ENCODE measurements at places on chromosomes 5 and 9.

DNA sequence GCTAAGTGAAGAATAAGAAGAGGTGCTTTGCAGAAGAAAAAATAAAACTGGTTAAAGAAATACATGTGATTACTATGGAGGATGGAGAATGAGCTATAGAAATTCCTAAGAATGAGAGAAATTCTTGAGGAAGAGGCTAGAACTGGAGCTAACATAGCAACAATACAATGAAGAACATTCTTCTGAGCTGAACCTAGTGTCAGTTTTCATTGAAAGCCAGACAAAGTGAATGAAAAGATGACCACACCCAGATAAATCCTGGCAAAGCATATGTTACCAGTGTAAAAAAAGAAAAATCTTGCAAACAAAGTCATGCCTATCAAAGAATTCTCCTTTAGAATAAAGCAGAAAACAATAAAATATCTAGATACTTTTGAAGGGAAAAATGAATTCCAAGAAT, 39.6 kb downstream of the SGCD start:
- no peak for DNase-seq

DNA sequence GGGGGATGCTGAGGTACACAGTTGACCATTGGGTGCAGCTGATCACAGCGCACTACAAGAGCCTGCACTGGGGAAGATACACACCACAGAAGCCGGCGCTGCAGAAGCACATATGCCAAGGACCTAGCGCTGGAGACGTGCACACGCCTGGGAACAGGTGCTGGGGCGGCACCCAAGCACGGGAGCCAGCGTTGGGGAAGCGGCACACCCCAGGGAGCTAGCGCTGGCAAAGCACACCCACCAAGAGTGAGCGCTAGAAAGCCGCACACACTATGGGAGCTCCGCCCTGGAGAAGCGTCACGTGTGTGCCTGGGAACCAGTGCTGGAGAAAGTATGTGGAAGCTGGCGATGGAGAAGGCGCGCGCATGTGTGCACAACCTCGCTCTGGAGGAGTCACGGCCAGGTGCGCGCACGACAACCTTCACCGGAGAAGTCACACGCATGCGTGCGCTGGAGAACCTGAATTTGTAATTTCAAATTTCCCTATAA, 4.5 kb downstream of the FANCC start:
- DNase-seq, result peak; percentile 92

GRCh38 chr9:73179589-73179988, 27.9 kb downstream of the ANXA1 start:
- DNase-seq, result no peak

DNA sequence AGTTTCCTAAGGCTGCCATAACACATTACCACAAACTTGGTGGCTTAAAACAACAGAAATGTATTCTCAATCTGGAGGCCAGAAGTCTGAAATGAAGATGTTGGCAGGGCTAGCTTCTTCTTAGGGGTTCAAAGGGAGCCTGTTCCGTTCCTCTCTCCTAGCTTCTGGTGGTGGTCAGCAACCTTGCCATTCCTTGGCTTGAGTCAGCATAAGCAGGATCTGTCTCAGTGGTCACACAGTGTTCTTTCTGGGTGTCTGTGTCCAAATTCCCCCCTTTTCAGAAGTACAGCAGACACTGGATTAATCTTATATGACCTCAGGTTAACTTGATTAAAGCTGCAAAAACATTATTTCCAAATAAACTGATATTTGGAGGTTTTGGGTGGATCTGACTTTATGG, 2.1 kb upstream of the OSMR start:
- no peak for DNase-seq

GRCh38 chr5:138303372-138303771, 28.2 kb downstream of the CDC25C start:
- no peak for DNase-seq

DNA sequence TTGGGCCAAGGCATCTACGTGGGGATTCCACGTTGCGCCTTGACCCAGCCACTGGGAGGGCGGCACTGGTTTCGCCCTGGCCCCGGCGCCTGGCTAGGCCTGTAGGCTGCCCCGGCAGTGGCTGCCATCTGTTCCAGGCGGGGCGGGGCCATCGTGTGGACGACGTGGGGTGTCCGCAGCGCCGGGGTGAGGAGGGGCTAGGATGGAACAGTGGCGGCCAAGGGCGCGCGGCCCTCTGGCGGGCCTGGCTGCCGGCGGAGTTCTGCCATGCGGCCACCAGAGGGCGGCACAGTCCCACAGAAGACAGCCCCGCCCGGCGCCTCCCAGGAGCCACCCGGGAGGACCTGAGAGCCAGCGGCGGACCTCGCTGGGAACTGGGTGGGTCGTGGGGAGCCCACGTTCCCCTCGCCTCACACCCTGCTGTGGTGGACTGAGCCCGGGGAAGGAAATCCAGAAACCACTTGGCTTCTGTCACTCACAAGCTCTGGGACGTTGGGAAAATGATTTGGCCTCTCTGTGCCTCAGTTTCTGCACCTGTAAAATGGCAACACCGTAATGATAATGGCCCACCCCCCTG, 22.6 kb upstream of the RAPGEF1 start:
- peak; percentile 91 for DNase-seq

DNA sequence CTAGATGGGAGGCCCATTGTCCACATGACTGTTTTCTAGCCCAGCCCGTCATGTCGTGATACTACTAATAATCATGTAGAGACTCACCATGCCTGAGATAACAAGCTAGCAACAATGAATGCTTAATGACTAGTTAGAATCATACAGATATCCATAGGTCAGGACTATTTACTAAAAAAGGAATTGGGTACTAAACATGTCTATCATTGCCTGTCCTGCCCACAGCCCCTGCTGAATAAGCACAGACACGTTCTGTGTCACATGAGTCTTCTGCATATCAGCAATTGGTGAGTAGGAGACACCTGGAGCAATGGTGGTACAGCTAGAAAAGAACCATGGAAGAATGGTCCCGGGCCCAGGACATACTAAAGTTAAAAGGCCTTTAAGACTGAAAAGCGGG, 18.0 kb downstream of the FRRS1L start:
- DNase-seq, result no peak

GRCh38 chr9:134855231-134855899, 25.2 kb upstream of the FCN2 start:
- DNase-seq, result no peak

GRCh38 chr5:56479696-56480077, 246.6 kb upstream of the ANKRD55 start:
- no peak for DNase-seq

- no peak for DNase-seq
Observed at GRCh38 chr5:362189-362588, 40.7 kb downstream of the AHRR start.

DNA sequence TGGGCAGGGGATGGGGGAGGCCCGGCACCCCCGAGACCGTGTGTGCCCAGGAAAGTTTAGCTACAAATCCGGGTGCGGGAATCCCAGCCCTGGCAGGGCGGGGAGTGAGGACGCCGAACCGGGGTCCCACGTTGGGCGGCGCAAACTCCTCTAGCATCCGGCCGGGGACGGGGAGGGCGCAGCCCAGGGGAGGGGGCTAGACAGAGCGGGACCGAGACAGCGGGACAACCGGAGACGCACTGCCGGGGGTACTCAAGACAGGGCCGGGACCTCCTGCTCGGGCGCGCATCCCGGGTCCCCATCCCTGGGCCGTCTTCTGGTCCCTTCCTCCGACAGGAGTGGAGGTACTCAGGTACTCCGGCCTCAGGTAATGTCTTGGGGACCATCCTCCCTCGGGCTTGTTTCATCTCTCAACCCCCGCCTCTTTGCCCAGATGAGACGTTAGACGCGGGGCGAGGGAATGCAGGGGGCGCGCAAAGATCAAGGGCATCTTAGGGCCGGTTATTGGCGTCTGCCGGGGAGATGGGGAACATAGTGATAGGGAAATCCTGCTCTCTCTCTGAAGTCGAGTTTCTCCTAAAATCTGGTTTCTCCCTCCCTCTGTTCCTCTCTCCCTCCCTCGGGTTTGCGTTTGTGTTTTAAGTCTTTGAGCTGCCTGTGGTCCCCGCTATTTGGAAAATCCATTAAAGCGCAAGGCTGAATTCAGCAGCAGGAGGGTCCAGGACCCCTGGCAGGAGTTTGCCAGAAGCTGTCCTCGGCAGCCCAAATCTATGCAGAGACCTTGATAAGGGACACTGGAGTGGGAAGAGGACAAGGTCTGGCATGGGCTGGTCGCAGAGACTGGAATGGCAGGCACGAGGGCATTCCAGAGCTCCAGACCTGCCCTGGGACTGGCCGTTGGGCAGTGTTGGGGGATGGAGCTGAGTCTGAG, 815 bp downstream of the PDZD2 start:
- peak; percentile 64 for DNase-seq

- no peak for DNase-seq
Observed at GRCh38 chr5:72497823-72498222, 9.4 kb downstream of the ZNF366 start.

DNA sequence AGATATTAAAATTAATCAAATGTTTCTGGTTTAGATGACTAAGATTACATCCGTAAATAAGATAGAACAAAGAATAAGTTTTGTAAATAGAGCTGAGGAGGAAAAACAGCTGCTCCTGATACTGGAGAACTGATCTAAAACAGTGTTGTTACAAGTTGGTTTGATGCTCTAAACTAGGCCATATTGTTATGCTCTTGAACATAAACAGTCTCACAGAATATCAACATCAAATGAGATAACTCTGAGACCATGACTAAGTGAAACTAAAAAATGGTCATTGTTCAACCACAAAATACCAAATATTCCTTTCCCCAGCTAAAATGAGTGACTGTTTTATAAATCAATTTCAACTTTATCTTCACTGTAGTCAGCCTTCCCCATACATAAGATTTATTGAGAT, 16.5 kb upstream of the SRFBP1 start:
- no peak for DNase-seq

DNA sequence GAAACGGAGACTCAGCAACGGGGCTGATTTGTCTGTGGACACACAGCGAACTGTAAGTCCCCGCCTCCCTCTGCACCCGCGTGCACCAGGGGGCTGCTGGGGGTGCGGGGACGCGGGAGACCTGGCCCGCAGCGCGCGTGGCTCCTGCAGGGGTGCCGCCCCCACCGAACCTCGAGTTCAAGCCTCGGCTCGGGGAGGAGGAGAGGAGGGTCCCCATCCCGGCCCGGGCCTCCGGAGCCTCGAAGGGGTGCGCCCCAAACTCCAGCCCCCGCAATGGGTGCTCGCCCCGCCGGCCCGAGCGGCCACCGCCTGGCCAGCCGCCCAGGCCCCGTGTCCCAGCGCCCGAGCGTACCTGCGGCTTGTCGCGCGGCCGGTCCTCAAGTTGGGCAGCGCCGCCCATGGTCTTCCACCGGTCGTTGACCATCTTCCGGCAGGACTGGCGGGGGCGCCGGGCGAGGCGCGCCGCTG, 829 bp downstream of the FIBCD1 start:
- DNase-seq, result no peak

DNA sequence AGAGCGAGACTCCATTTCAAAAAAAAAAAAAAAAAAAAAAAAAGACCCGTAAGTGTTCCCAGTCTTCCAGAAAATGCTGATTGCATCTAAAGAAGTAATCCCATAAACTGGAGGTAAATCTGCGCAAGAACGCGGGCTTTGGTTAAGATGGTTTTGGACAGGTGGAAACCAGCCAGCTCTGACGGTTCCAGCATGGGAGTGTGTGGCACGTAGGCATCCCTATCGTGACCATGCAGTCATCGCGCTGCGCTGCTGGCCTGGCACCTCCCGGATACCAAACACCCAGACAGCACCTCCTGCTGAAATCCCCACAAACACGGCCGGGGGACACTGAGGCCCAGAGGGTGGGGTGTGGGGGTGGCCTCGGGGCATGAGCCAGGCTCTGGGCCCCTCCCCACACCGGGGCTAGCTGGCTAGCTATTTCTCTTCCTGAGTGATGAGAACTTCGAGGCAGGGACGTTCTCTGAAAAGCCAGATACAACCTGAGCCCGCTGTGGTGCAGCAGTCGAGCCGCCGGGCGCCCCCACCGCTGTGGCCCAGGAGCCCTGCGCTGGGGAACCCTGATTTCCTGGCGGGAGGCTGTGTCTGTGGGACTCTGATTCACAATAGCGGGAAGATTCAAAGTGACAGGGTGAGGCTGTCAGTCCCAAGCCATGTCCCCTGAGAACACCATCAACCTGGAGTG, 32.2 kb upstream of the NOTCH1 start:
- DNase-seq, result no peak

- peak; percentile 59 for DNase-seq
Observed at GRCh38 chr5:71693828-71694427, 25.1 kb upstream of the CARTPT start.

- DNase-seq, result no peak
Observed at GRCh38 chr9:87069690-87070089, 122.4 kb upstream of the GAS1 start.

DNA sequence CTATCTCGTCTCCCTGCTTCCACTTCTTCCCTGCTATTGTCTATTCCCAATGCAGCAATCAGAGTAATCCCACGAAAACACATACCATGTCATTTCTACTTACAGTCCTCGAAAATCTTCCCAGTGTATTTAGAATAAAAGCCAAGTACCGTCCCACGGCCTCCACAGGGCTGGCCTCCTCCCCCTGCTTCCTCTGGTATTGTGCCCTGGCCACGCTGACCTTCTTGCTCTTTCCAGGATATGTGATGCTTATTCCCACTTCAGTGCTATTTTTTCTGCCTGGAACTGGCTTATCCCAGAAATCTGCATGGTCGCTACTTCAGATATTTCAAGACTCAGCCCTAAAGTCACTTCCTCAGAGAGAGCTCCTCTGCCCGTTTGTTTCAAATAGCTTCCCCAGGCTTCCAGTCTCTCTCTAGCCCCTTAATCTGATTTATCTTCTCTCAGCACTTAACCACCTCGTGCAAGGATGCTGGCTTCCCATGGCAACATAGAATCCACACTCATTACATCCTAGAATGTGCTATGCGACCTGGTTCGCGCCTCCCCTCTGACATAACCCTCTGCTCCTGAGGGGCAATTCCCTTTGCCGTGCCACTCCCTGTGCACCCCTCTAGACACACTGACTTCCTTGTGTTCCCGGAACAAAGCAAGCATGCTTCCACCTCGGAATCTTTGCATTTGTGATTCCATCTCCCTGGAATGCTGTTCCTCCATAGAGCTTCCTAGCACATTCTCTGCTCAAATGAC, 365.9 kb downstream of the ZSWIM6 start:
- DNase-seq, result no peak

GRCh38 chr9:129640086-129640870, 1.7 kb downstream of the ASB6 start:
- DNase-seq, result no peak

DNA sequence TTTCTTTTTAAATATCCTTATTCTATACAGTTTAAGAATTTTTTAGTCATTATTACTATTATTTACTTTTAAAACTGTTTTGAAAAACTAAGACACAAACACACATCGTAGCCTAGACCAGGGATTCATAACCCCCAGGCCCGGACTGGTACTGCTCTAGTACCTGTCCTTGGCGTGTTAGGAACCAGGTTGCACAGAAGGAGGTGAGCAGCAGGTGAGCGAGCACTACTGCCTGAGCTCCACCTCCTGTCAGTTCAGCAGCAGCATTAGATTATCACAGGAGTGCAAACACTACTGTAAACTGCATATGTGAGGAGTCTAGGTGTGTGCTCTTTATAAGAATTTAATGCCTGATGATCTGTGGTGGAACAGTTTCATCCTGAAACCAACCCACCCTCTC, 357.0 kb downstream of the PTPRD start:
- DNase-seq, result no peak

- no peak for DNase-seq
Observed at GRCh38 chr5:129118405-129118804, 23.9 kb downstream of the ISOC1 start.
